ENCODE measurements at places on chromosomes 6 and 20.

DNA sequence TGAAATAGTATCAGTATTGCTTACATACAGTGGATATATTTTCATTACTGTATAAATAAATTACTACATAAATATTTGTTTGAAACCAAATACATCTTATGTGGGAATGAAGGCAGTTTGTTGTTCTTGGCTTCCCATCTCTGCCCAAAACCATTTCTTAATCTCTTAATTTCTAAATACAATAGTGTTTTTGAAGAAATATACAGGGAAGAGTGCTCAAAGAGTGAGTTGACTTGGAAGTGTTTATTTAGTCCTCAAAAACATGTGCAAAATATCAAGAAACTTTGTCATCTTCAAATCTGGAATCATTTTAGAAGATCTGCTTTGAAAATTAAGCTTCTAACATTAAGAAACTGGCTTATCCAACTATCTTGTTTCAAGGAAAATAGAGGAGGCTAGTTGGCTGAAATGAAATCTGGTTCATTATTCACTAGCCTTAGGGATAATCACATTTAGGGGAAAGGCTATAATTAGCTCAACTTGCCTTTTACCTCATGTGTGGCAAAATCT is 259.8 kb upstream of the FLRT3 start:
- no peak for DNase-seq

GRCh38 chr6:162863821-162864220 is 136.0 kb downstream of the PACRG start:
- DNase-seq = no peak

- DNase-seq = no peak
Measured at GRCh38 chr6:151679081-151679480, 128.4 kb upstream of the ESR1 start.

DNA sequence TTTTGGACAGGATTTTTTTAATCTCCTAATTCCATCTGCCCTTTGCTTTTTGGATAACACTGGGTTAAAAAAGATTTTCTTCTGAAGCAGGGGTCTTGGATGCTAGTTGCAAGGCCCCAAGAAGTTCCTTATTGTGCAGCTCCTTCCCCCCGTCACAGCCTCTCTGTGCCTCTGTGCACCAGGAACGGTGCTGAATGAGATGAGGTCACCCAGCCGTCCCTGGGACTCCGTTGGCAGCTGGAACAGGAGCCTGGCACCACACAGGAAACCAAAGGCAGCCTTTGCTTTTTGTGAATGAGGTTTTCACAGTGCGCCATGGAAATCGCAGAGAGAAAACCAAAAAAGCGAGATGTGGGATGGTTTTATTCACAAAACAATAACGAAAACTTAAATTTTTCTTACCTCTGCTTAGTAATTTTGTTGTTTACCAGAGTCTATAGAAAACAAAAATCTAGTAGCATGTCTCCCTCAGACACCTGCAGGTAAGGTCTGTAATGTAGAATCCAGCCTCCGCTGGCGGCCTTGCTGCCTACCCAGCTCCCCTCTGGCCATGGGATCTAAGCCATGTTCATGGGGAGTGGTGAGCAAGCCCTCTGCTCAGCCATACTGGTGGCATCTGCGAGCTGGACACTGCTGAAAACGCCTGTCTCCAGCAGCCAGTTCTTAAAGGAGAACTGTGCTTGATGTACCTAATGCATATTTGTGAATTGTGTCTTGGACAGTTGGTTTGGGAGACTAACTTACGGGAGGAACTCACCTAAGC is 40.4 kb upstream of the SYNJ2 start:
- no peak for DNase-seq

- no peak for DNase-seq
Measured at GRCh38 chr6:24323632-24324337, 34.1 kb downstream of the DCDC2 start.

DNA sequence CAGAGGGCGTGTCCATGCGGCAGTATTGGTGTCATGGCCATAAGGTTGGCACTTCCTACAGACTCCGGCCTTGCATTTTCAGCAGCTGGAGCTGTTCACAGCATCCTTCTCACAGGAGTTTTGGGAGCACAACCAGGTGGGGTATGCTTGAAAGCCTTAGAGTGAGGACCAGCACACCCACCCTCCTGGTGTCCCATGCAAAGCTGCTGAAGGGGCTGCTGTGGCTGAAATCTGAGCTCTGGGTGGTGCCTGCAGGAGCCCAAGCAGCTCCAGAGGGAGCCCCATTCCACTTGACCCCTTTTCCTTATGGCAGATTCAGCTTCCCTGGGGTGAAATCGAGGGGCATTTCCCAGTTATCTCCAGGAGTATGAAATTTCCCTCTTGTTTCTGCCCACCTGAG is 74.0 kb upstream of the BHLHE23 start:
- no peak for DNase-seq

GRCh38 chr6:166430269-166430668 is 47.5 kb upstream of the MPC1 start:
- no peak for DNase-seq

GRCh38 chr6:165635965-165636364 is 27.1 kb downstream of the PDE10A start:
- DNase-seq = no peak

GRCh38 chr6:134593887-134594286 is 276.0 kb upstream of the SGK1 start:
- DNase-seq = no peak

DNA sequence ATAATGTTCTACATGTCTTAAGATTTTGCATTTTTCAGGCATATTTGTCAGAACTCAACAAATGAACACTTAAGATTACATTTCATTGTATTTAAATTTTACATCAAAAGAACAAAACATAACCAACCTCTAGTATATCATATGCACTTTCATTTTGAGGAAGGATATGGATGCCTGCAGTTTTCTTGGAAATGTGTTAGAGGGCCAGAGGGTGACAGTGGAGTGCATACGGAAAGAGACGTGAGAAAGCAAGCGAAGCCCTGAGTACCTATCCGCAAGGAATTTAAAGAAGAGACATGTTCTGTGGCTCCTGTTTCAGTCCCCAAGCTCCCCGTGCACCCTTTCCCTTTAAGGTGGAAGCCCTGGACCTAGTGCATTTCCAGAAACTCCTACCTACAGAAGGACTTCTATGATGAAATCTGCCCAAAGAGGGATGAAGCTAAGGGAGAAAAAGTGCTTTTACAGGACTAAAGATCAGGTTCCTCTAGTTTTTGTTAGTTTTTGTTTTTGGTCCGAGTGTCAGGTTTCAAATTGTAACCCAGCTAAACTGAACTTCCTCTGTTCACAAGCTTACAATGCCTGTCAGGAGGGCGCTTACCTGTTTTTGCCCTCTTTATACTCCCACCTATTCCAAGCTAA is 38.8 kb downstream of the EZR start:
- no peak for DNase-seq

GRCh38 chr6:51533962-51534361 is 553.5 kb downstream of the PKHD1 start:
- no peak for DNase-seq

DNA sequence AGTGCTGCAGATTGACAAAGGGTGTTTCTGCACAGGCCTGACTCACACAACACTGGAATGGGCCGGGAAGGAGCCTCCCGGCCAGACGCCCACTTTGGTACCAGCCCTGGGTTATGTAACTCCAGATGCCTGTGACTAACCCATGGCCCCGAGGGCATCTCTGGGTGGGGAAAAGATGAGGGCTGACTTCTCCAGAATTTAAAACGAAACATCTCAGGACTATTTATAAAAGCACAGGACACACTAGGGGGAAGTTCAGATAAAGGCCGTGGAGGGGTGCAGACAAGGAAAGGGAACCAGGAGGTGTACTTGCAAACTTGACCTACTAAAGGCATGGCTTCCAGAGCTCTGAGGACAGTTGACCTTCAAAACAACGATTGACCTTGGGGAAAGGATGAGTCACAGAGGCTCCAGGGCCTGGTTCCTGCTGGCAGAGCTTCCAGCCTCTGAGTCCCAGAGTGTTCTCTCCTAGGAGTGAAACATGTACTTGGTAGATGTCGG is 196.9 kb downstream of the NFATC2 start:
- no peak for DNase-seq

GRCh38 chr6:42970871-42971612 is 7.9 kb downstream of the PEX6 start:
- no peak for DNase-seq

- no peak for DNase-seq
Measured at GRCh38 chr20:44021186-44021585, 106.5 kb downstream of the TOX2 start.

DNA sequence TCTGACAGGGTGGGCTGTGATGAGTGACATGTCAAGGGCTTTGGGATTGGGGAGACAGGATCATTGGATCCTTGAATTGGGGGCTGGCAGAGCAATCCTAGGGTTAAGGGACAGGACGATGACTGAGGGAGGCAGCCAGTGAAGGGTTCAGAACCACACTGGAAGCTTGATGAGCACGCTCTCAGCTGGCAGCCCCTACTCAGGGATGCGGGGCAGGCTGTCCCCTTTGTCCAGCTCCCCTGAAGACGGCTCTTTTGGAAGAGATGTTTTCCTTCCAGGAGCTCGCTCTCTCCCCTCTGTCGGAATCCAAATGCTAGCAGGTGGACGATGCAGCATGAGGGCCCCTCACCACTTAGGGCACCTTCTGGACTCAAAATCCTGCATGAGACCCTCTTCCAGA is 8.4 kb downstream of the TGM3 start:
- no peak for DNase-seq

DNA sequence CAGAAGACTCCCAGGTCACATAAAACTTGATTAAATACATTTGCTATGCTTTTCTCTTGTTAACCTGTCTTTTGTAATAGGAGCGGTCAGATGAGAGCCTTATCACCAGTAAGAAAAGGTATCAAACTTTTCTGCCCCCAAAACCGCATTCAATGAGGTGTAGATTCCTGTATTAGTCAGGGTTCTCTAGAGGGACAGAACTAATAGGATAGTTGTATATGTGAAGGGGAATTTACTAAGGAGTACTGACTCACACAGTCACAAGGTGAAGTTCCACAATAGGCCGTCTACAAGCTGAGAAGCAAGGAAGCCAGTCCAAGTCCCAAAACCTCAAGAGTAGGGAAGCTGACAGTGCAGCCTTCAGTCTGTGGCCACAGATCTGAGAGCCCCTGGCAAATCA is 32.7 kb downstream of the PTPRK start:
- DNase-seq = no peak

- no peak for DNase-seq
Measured at GRCh38 chr6:148854992-148855391, 108.2 kb downstream of the UST start.
